Esophagus mucosa (tissue), 1 donor: ENCODE measurements at places on chromosomes 2 and 18. TPM values are rescaled to one million over a fixed set of nuclear protein-coding genes. Genes with fewer than 3 reads are reported as not detected.

HES6 gene
- 2.2 TPM for total RNA-seq

FAM124B gene
- 0.36 TPM for total RNA-seq

NT5DC4 gene
- total RNA-seq: not detected

GRCh38 chr2:239728751-239729150 is 296.4 kb downstream of the NDUFA10 start:
- ATAC-seq: no peak

NFU1 gene
- 26.6 TPM for total RNA-seq

DNA sequence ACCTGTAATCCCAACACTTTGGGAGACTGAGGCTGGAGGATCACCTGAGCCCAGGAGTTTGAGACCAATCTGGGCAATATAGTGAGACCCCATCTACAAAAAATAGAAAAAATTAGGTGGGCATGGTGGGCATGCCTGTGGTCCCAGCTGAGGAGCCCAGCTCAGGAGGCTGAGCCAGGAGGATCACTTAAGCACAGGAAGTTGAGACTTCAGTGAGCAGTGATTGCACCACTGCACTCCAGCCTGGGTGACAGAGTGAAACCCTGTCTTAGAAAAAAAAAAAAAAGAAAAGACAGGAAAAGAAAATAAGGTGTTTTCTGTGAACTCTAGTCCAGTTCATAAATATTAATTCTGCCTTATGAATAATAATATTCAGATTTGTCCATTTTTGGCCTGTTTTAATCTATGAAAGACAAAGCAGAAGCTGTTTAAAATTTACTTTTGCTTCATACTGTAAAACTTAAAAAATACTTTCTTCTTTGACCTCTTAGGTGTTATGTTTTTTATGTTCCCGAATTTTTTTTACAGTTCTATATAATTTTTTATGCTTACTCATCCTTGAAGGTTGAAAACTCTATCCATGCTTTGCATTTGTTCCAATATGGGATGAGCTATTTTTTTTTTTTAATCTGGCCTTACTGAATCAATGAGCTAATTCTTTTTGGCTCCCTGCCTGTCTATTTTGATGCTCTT is 8.4 kb upstream of the ANXA4 start:
- ATAC-seq: no peak

FBXO15 gene
- total RNA-seq: 0.76 TPM

DNA sequence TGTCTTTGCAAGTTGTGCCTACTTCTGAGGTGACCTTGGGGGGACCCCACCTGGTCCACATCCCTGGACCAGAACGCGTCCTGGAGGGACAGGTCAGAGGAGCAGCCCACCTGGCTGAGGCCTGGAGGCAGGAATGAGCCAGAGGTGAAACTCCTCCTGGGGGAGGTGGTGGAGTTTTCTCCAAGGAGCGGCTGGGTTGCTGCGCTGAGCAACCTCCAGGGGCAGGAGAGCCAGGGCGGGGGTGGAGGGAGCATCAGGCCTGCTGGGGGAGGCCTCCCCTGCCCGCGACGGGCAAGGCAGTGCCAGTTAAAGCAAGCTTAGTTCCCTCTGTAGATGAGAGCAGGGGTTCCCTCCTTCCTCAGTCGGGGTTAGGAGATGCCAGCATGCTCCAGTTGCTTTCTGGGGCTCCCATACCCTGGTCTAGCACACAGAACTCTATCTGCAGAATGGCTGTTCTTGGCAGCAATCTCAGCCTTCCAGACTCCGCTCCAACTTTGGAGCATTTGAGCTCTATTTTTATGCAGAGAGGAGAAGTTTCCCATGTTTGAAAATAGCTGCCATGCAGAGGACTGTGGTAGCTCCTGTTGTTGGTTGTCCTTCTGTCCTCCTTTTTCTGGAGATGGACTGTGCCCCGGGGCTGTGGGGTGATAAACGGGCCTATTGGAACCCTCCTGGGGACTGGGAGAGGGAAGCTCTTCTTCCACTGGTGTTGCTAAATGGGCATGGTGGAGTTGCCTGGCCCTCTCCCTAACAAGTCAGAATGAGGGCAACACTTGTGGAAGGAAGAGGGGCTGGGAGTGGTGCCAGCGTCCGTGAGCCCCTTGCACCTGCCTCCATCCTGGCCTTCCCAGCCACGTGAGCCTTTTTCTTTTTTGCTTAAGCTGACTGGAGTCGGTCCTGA is 39.1 kb downstream of the B3GNT2 start:
- no peak for ATAC-seq

DNA sequence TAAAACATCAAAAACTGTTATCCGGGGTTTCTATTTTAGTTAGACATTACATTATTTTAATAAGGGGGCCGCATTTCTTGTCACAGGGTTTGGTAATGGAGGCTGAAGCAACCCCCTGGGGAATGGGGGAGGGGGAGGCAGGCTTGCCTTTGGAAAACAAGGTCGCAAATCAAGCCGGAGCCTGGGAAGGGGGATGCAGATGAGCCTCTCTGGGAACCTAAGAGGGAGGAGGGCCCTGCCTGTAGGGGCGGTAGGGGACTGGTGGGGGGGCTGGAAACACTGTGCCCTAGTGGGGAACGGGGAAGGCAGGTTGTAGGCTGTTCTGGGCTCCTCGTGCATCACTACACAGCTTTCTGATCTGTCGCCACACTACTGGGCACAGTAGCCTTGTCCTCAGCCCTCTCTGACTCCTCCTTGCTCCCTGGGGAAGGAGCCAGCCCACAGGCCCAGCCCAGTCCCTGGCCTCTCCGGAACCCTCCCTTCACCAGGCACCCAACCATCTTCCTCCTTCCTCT is 170.2 kb upstream of the SMAD2 start:
- peak; percentile 27 for ATAC-seq

LTBP1 gene
- total RNA-seq: 33.8 TPM

- peak; percentile 98 for ATAC-seq
Measured at GRCh38 chr2:134189009-134189720, 64.7 kb upstream of the MGAT5 start.
